RPMI7951 (cell line): ENCODE measurements at places on chromosomes 6 and 20. TPM values are rescaled to one million over a fixed set of nuclear protein-coding genes. Genes with fewer than 3 reads are reported as not detected.

Gene ETV7
- 0.24 and 0.39 TPM in 2 replicates for total RNA-seq

Gene MROH8
- 0.10 and 1.3 TPM in 2 replicates for total RNA-seq

Gene LRRC73
- total RNA-seq, result 0.10 and 0.60 TPM in 2 replicates

Gene SCRT2
- not detected in 2 replicates for total RNA-seq

Gene SRMS
- not detected in 2 replicates for total RNA-seq

Gene BMP2
- total RNA-seq, result 0.84 and 0.88 TPM in 2 replicates

Gene ZNF334
- total RNA-seq, result not detected in 2 replicates

Gene LAMA4
- 7.6 and 7.7 TPM in 2 replicates for total RNA-seq

Gene HLA-DRB5
- total RNA-seq, result not detected in 2 replicates

Gene OR12D3
- not detected in 2 replicates for total RNA-seq

Gene CFAP206
- 0.12 TPM in 1 of 2 replicates, not detected in the other for total RNA-seq

Gene ADTRP
- 0.48 and 0.98 TPM in 2 replicates for total RNA-seq

Gene SMIM13
- total RNA-seq, result 13.1 and 16.6 TPM in 2 replicates

Gene C6orf118
- total RNA-seq, result not detected in 2 replicates

Gene OR2B2
- not detected in 2 replicates for total RNA-seq

Gene ADAM33
- 3.0 and 3.6 TPM in 2 replicates for total RNA-seq

Gene ATP6V1G2
- total RNA-seq, result 2.3 and 2.6 TPM in 2 replicates

Gene SNAP91
- total RNA-seq, result not detected in 2 replicates

Gene TLDC2
- 0.39 TPM in 1 of 2 replicates, not detected in the other for total RNA-seq

Gene TRDN
- total RNA-seq, result not detected in 2 replicates

Gene ADGRG6
- 1.4 and 3.2 TPM in 2 replicates for total RNA-seq

Gene SFTA2
- total RNA-seq, result 0.24 TPM in 1 of 2 replicates, not detected in the other

Gene SLC52A3
- not detected in 2 replicates for total RNA-seq

Gene SLC25A27
- 1.8 and 2.6 TPM in 2 replicates for total RNA-seq

Gene CTCFL
- total RNA-seq, result not detected in 2 replicates

Gene SLC17A2
- not detected in 2 replicates for total RNA-seq

Gene SOX18
- total RNA-seq, result 0.12 and 0.20 TPM in 2 replicates

Gene UBD
- total RNA-seq, result not detected in 2 replicates

Gene RBCK1
- 106 and 141 TPM in 2 replicates for total RNA-seq
